Hematopoietic multipotent progenitor cell treated with erythropoietin and hydrocortisone succinate and interleukin-3 and kit ligand, for 6 days (in vitro differentiated cells): ENCODE measurements at places on chromosomes 2 and 18.

DNA sequence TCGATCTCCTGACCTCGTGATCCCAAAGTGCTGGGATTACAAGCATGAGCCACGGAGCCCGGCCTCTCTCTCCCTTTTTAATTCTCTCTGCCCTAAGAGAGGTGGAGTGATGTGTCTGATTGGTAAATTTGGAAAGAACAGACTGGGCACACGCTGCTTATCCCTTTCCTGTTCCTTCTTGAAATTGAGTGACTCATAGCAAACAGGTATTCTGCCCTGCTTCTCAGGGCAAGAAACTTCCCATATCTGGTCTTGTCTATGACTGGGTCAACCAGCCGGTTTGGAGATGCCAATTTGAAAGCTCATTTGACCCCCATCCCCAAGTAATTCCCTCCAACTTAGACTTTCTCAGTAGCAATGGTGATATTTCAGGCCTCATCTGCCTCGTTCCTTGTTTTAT lies 15.0 kb downstream of the LYPD1 start:
- DNase-seq = no peak

- no peak for DNase-seq
Observed at GRCh38 chr2:44001716-44002115, 5.9 kb upstream of the LRPPRC start.

DNA sequence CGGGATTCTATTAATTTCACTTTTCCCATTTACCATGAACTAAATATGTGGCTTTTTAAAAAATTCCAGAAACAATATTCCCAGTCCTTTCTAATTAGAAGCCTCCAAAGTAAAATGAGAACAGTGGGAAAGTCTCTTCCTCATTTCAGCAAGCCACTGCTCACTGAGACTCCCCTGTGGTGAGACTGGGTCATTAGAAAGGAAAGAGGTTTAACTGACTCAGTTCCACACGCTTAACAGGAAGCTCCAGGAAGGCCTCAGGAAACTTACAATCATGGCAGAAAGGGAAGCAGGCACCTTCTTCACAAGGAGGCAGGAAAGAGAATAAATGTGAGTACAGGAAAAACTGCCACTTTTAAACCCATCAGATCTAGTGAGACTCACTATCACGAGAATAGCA lies 258.9 kb upstream of the CHAC2 start:
- no peak for DNase-seq

GRCh38 chr18:3875376-3875775 lies 425.4 kb downstream of the TGIF1 start:
- peak; percentile 29 for DNase-seq

GRCh38 chr2:219713110-219713509 lies 85.7 kb downstream of the SLC4A3 start:
- peak; percentile 69 for DNase-seq

GRCh38 chr2:199973703-199974102 lies 18.3 kb downstream of the MAIP1 start:
- DNase-seq = peak; percentile 29

- DNase-seq = no peak
Observed at GRCh38 chr18:22731398-22731797, 201.7 kb upstream of the RBBP8 start.

GRCh38 chr2:36701918-36702317 lies 5.4 kb downstream of the VIT start:
- no peak for DNase-seq

GRCh38 chr2:216004697-216005283 lies 8.6 kb downstream of the MREG start:
- DNase-seq = peak; percentile 95
